ENCODE measurements at places on chromosomes 5 and 9.
A peak's percentile ranks its signal among the peaks of the same experiment; 100 is the strongest.

- DNase-seq: peak; percentile 67
These were observed 21.6 kb downstream of the SH3GLB2 start for GRCh38 chr9:129006328-129007034.

DNA sequence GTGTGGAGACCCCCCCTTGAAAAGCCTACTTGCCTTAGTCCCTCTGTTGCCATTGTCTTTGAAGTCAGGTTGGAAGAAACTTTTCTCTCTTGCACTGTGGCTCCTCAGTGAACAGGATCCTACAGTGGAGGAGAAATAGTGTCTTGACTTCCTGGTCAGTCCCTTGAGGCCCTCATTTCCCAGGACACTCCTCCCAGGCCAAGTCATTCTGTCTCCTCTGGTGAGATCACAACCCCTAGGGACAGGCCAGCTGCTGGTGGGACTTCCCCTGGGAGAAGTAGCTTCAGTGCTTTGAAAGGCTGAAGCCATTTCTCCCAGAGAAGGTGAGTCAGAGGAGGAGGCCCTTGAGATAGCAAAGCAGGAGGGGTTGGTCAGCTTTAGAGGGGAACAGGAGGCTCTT lies 10.1 kb upstream of the GRIA1 start:
- DNase-seq: no peak

DNA sequence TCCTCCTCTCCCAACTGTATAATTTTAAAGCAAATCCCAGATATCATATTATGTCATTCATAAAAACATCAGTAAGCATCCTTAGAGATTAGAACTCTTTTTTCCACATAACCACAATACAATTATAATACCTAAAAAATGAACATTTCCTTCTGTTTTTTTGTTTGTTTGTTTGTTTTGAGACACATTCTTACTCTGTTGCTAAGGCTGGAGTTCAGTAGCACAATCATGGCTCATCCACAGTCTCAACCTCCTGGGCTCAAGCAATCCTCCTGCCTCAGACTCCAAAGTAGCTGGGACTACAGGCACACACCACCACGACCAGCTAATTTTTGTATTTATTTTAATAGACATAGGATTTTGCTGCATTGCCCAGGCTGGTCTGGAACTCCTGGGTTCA lies 8.0 kb downstream of the F2R start:
- no peak for DNase-seq

GRCh38 chr5:135834639-135835529 lies at the start of gene SLC25A48:
TSS of gene SLC25A48 (plus strand) at chr5:135834663. CDS start at chr5:135834848, 185 bp downstream.
- no peak for DNase-seq

DNA sequence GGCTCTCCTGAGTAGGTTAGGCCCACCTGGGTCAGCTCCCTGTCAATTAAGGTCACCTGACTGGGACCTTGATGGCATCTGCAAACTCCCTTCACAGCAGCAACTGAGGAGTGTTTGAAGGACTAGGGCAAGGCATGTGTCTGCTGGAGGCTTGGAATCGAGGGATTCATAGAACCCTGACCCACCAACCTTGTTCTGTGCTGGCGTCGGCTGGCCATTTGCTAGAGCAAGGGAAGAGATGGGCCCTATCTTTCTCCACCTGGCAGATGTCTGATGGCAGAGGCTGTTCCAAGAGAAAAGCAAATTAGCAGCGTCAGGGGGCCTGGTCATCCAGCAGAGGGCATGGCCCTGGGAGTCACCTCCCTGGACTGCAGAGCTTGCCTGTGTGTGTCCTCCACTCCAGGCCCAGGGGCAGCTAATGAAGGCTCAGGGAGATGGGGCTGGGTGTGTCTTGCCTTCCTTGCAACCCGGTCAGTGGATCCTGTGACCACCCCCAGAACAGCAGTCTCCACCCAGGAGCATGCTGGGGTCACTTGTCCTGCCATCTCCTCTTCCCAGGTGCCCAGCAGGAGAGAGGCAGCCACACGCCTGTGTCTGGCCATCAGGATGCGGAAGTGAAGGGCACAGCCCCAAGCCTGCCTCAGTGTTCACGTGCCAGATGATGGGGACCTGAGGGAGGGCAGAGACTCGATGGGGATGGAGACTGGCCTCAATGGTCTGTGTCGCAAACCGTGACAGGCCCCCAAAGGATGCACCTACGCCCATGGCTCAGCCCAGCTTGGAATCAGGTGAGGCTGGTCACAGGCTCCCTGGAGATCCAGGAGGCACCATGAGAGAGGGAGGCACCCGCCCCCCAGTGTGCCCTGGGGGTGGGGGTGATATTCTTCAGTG lies 53.9 kb downstream of the BARX1 start:
- no peak for DNase-seq

DNA sequence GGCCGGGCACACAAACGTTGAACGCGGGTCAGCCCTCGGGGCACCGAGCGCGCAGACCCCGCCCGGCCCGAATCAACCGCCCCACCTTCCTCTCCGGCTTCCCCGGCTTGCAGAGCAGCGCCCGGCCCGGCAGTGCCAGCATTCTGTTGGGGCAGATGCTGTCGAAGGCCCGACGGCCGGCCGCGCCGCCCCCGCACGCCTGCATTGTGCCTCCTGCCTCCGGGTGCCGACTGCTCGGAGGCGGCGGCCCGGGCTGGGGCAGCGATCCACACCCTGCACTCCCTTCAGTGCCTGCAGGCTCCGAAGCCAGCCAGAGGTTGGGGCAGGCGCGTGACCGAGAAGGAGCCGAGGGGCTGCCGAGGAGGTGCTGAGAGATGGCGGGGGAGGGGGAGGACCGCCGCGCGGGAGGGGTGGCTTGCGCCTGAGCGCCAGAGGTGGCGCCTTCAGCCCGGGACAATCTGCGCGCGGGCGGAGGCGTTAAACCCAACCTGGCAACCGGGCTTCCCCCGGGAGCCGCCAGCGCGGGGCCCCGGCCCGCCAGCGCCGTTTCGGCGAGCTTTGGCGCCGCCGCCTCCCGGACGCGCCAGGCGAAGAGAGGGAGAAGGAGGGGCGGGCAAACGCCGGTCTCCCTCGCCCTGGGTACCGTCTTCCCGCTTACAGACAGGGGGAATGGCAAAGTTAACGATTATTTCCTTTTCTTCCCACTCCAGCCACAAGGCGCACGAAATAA lies at the start of gene MCIDAS:
Gene MCIDAS, minus strand, starts transcription at position 382 of the 730 bp plus-strand sequence. Its CDS starts 177 bp downstream, at position 205.
- DNase-seq: no peak

DNA sequence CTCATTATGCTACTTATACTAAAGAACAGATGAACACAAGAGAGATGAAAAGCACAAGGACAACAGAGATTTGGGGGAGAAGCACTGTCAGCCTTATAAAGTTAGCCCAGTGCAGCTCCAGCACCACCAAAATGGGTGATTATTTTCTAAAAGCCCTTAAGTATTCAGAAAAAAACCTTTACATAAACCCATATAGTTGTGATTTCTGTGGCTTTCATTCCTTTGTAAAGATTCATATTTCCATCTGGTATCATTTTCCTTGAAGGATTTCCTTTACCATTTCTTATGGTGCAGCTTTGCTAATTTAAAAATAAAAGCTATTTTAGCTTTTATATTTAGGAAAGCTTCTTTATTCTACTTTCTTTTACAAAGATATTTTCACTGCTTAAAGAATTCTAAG lies 311.0 kb downstream of the TMEM167A start:
- no peak for DNase-seq

- no peak for DNase-seq
These were observed 23.0 kb downstream of the ZNF474 start for GRCh38 chr5:122152266-122152900.

DNA sequence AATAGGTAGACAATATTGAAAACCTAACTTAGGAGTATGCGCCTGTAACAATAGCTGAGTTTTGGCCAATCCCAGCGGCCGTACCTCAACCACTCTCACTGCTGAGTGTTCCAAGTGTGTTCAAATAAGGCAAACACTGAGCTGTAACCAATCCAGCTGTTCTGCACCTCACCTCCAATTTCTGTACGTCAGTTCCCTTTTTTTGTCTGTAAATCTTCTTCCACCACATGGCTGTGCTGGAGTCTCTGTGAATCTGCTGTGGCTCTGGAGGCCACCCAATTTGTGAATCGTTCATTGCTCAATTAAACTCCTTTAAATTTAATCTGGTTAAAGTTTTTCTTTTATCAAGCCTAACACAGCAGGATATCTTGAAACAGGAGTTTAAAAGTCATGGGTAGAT lies 116.3 kb downstream of the SLC28A3 start:
- DNase-seq: no peak

DNA sequence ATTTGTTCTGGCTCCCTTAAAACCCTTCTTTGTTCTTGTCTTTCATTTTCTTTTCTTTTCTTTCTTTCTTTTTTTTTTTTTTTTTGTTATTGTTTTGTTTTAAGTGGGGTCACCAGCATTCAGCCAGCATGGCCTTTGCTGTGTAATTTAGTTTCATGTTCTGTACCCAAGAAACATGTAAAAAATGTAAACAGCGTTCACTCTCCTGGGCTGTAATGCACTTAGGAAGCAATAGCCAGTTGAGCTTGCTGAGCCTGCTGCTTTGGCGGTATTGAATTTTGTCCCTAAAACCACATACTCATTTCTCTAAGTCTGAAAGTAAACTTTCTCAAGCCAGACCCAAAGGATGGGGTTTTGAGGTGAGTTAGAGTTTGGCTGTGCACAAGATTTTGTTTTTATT lies 158.6 kb downstream of the PAPPA start:
- DNase-seq: no peak

DNA sequence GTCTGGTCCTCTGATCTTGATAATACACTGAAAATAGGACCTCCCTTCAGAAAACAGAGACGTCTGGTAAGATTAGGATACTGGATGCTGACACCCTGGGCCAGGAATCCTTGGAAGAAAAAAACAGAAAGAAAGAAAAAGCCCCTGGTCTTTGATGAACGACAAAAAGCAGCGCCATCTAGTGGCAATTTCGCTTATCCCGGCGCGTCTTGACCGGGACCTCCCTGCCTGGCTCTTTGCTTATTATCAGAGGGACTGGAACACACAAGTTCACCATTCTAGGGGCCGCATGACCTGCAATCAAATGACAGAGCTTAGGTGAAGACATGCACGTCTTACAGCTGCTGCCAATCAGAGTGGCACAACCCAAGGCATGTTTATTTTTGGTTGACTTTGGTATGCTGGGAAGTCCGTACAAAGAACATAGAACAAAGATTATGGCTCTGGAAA lies 114.9 kb upstream of the NFIB start:
- DNase-seq: no peak

- no peak for DNase-seq
These were observed 9.5 kb downstream of the FCN2 start for GRCh38 chr9:134890155-134890495.

DNA sequence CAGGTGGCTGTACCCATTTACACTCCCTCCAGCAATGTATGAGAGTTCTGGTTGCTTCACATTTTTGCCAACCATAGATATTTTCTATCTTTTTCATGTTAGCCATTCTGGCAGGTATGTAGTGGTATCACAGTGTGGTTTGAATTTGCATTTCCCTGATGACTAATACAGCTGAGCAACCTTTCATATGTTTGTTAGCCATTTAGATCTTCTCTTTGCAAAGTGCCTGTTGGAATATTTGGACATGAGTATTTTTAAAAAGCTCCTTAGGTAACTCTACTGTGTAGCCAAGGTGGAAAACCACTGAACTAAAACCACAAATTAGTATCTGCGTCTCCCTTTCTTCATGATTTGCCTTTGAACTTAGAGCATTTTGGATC lies 31.9 kb downstream of the IRF1 start:
- DNase-seq: no peak

DNA sequence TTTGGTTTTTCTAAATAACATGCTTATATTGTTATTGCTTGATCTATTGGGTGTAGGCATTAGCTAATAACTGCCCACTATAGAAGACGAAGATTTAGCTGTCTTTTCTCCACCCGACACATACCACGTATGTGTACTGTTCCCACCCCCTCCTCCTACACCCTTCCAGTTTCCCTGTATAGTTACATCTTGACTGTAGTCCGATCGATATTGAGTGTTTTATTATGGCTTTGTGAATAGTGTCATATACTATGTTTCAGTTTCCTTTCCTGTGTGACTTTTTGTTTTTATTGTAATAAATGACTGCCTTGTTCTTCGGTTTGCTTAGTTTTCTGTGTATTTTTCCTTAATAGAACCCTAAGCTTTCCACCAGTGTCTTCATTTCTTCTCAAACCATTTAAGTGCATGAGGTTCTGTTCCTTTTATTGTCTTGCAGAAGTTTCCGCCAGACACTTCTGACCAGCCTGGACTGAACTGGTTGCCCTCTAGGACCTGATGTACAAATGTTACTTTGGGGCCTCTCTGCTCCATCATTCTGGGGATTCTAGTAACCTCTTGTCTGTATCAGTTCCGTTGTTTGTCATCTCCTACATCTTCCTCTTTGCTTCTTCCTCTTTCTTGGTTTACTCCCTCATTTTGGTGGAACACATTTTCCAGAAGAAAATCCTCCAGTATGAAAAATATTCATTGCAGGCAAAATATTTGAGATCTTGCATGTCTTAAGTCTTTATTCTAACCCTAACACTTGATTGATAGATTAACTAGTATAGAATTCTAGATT lies 61.8 kb downstream of the PRKACG start:
- peak; percentile 72 for DNase-seq

DNA sequence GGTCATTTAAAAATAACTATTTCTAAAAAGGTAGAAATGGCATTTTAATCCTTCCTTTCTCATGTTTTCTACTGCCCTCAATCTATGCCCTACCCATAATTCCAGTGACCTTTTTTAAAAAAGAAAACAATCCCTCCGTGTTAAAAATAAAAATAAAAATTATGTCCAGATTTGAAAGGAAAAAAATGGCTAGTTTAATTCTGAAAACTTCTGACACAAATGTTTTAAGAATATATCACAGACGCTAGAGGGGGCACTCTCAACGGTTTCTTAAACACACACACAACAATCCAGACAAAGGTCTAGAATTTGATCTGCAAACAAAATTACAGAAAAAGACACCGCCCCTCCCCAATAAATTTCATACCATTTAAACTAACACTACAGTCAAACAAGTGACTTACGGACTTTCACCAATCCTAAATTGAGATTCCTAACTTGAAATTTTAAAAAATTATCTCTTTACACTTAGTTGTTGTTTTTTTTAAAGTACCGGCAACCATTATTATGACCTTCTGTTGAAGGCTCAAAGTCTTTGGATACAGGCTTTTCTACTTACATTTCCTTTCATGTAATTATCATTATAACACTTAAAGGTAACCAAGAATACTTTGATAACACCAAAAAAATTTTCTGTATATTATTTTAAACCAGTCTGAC lies 38.2 kb downstream of the CLINT1 start:
- DNase-seq: no peak

DNA sequence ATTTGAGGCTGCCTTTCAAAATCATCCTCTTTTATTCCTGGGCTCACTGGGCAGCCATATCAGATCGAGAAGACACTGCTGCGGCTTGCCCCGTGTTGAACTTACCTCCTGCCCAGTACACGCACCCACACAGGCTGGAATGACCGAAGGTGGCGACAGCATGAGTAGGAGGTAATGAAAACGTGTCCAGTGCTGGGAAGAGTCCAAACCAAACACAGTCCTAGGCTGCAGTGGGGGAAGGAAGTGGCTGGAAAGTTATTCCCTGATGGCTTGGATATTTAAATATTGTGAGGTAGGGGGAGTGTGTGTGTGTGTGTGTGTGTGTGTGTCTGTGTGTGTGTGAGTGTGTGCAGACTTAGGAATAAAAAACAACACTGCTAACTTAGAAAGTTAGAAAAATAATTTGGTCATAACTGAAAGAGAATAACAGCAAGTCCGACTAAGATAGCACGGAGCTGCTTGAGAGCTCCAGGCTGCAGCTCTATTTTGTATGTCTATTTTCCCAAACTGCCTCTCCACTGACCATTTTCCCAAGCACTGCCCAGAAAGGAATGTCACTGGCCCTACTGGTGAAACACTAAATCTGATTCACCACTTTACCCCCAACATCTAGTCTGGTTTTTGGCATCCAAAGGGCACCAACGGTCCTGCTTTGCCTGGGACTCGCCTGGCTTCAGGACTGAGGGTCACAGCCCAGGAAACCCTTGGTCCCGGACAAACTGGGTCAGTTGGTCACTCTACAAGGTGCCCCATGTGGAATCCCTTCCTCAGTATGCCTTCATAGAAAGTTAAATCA lies 41.2 kb downstream of the ANKH start:
- DNase-seq: no peak
